Activated T-cell treated with anti-CD3 and anti-CD28 coated beads for 24 hours (primary cell): ENCODE measurements at places on chromosomes 13 and 19.

DNA sequence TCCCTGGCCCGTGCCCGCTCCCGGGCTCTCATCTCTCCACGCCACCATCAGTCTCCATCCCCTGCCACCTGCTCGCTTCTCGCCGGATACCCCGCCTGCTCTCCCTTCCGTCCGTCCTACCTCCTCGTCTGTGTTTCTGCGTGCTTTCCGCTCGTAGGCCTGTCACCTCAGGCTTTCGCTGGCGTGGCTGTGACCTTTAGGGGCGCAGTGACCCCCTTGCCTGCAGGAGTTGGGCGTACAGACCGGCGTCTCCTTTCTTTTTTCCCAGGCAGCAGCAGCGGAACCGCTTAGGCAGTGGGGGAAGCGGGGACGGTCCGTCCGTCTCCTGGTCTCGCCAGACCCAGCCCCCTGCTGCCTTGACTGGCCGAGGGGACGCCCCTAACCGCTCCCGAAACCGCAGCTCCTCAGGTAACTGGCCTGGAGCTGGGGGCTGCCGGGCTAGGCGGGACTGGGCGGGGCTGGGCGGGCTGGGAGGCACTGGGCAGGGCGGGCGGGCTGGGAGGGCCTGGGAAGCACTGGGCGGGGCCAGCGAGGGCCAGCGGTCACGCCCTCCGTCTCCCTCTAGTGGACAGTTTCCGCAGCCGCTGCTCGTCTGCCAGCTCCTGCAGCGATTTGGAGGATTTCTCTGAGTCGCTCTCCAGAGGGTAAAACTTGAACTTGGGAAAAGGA lies 6.3 kb downstream of the PGLYRP1 start:
- peak; percentile 72 for DNase-seq

DNA sequence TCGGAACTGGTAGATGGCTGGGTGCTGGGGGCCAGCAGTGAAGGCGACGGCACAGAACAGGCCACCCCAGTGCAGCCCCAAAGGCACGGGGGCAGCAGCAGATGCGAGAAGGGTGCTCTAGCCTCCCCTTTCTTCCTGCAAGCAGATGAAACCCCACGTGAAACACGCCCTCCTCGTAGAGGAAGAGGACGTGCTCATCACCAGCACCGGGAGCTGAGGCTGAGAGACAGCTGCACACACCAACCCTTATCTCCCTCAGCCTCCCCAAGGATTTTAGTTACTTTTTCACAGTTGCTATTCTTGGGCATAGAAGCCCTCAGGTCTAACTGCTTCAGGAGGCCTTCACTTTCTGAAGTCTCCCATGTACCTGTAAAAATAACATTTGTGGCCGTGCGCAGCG lies 11.9 kb downstream of the ZNF787 start:
- no peak for DNase-seq

DNA sequence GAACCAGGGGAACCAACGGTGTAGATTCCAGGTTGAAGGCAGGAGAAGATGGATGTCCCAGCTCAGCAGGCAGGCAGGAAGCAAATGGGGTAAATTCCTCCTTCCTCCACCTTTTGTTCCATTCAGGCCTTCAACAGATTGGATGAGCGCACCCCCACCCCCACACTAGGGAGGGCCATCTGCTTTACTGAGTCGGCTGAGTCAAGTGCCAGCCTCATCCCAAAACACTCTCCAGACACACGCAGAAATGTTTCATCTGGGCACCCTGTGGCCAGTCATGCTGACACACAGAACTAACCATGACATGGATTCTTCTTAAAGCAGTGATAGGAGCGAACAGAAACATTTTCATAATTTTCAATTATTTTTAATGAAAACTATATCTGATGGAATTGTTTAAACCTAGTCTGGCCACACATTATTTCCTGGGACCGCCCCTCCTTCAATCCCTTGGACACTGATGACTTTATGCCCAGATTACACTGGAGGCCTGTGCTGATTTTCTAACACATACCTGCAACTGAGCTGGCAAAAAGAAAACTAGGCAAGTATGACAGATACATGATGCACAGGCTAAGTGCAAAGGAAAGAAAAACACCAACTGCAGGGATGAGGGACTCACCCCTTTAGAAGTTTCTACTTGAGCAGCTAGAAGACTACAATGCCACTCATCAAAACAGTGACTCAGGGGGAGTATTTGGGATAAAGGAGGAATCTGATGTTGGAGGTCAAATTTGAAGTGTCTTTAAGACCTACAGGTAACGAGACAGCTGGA lies 154.2 kb downstream of the TNFRSF19 start:
- DNase-seq, result no peak

DNA sequence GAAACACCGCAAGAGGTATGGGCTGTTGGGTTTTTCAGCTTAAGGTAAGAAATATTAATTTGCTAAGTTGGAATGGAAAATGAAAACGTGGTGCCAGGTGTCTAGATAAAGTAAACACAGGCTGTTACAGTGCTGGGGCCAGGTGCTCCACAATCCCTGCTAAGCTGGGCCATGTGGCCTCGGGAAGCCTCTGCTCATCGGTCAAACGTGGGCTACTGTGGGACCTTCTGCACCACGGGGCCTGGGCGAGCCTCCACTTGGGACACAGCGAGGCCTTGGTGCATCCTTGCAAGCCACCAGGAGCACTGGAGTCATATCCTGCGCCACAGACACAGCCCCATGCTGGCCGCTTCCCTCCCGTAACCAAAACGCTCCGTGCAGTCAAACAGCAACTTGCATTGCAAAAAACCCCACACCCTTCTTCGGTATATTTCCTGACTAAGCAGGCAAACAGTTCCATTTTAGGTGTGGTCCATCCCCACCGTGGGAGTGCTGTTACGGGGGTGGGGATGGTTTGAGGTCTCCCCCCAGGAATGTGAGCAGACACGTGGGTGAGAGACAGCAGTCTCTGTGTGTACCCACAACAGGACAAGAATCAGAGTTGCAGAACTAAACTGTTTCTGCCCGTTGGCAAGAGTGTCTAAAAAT lies 96.3 kb upstream of the SOX1 start:
- no peak for DNase-seq

DNA sequence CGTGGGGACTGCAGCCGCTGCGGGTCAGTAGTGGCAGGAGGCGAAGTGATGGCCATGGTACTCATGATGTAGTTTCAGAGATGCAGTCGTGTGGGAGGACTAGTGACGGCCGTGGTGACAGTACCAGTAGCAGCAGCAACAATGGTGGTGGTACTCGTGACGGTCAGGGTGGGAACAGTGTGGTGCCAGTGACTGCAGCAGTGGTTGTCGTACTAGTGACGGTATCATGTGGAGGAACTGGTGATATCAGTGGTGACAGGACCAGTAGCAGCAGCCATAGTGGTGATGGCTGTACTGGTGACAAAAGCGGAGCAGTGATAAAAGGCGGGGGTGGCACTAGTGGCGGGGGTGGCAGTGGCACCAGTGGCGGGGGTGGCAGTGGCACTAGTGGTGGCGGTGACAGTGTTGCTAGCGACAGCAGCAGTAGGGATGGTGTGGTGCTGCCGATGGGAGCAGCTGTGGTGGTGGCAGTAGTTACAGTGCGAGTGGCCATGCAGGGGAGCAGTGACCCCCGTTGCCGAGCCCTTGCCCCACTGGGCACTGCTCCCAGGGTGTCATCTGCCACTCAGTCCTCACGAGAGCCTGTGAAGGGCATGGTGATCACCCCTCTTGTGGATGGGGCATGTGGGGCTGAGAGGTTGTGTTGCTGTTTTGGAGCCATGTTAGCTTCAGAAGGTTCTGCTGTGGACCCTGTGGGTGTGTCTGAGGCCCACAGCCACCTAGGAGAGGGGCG lies 22.7 kb downstream of the ADPRHL1 start:
- DNase-seq, result no peak

DNA sequence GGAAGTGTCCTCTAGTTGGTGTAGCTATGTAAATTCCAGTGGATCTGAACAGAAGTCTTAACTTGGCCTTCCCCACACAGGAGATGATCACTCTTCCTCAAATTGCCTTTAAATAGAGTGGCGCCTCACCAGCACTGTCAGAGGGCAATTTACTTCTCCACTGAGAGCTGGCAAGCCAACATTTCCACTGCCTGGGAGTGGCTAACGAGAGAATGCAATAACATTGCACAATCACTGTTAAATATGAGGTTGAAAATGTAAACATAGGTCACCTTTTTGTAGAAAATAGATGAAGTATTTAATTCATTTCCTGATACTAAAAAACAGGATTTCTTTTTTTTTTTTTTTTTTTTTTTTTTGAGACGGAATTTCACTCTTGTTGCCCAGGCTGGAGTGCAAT lies 55.4 kb upstream of the UBL3 start:
- no peak for DNase-seq

- DNase-seq, result no peak
These were observed 63.7 kb downstream of the UBL3 start for GRCh38 chr13:29786698-29787097.

DNA sequence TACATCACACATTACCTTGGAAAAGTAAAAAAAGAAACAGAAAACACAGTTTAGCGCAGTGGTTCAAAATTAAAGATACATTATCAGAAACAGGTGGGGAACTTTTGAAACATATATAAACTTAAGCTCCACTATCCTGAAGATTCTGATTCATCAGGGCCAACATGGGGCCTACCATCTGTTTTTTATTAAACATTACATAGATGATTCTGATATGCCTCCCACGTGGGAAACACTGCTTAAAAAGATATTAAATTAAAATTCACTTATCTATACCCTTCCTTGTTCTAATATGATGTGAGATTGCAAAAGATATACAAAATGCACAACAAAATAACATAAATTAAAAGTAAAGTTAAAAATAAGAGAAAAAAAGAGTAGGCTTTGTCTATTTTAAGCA lies 125.0 kb downstream of the VWA8 start:
- no peak for DNase-seq

GRCh38 chr13:74372511-74372910 lies 238.3 kb upstream of the KLF12 start:
- no peak for DNase-seq

GRCh38 chr13:107721125-107721869 lies 494.0 kb downstream of the LIG4 start:
- no peak for DNase-seq

DNA sequence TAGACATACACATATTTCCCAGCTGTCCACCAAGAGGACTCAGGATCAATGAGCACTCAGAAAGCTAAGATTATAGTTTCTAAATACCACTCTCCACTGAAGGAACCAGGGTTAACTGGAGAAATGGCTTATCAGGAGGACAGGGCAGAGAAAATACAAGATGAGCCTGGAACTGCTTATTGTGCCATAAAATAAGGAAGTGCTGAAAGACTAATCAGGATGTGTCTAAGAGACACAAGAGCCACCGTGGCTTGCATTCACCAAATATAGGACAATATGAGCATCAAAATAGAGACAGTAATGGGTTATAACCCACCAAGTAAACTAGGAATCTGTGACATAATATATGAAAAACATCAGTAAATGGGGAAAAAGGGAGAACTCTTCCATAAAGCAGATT lies 32.8 kb downstream of the KLF12 start:
- DNase-seq, result no peak

- DNase-seq, result no peak
These were observed 369.9 kb downstream of the PCDH9 start for GRCh38 chr13:66859934-66860877.

DNA sequence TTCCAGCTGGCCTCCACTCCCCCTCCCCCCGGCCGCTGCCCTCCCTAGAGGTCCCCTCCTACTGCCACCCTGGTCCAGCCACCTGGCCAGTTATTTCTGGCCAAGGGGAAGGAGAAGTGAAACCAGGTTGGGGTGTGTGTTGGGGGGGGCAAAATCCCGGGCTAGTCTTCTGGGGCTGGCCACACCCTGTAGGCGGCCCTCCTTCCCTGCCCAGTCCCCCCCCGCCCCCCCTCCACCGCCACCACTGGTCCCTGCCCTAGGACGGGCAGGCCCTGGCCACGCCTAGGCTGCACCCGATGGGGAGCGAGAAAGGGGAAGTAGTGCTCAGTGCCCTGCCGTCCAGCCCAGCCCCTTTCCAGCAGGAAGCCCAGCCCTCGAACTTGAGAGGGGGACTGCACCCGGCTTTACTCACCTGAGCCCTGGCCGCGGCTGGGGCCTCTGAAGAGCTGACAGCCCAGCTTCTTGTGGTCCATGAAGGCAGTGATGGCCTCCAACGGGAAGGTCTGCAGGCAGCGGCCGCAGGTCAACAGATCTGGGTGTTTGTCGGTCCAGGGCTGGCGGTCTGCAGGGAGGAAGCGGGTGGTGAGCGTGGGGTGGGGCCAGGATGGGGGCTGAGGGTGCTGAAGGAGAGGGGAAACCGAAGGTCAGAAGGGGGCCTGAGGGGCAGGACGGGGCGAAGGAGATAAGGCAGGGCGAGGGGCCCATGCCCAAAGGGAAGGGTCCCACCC lies 813 bp downstream of the ZNF296 start:
- DNase-seq, result no peak

- DNase-seq, result no peak
These were observed 9.0 kb upstream of the LTBP4 start for GRCh38 chr19:40592170-40592569.

- no peak for DNase-seq
These were observed 274.3 kb downstream of the DCLK1 start for GRCh38 chr13:35856721-35857364.

GRCh38 chr13:108760541-108760940 lies 131.1 kb downstream of the MYO16 start:
- DNase-seq, result no peak

DNA sequence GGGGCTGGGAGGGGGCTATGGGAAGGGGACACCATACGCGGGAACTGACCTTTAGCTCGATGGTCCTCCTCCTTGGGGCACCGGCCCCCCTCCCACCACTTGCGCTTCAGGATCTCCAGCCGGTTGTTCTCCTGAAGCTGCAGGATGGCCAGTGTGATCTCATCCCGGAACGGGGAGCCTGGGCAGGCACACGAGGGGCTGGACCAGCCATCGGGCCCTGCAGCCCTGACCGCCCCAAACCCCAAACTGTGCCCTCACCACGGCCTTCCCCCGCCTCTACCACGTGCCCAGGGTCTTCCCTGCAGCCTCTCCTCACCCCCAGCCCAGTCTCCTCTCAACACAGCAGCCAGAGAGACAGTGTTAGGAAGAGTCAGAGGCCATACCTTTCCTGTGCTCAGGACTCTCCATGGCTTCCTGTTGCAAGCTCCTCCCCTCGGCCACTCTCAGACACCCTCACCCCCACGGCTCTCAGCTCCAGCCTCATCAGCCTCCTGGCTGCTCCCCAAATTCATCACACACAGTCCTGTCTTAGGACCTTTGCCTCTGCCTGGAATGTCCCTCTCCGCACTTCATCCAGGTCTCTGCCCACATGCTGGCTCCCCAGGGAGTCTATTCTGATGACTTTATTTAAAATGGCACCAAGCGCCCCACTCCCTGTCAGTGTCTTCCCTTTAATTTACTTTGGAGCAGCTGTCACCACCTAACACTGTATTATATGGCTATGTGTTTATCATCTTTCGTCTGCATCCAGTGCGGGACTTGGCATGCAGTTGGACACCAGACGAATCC lies 9.7 kb upstream of the ATP1A3 start:
- DNase-seq, result no peak

- no peak for DNase-seq
These were observed 160.3 kb downstream of the SLITRK6 start for GRCh38 chr13:85638815-85639393.

DNA sequence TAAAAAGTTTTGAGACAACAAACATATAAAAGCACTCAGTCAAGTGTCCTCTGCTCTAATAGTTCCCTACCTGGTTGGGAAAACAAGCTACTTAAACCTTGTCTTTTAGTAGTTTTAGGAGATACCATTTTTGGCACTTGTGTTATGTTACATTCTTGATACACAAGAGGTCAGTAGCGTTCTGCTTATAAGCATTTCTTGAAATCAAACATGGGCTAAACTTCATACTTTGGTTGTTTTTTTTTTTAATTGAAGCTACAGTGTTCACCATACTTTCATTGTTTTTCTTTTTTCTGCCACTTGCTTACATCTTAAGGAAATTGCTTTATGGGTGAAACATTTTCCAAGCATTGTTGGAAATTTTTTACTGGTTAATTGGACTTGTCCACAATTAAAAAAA lies 12.9 kb downstream of the NHLRC3 start:
- no peak for DNase-seq

- DNase-seq, result no peak
These were observed 802 bp upstream of the PIN1 start for GRCh38 chr19:9834307-9834725.
